ENCODE measurements at places on chromosomes 5 and 9.

DNA sequence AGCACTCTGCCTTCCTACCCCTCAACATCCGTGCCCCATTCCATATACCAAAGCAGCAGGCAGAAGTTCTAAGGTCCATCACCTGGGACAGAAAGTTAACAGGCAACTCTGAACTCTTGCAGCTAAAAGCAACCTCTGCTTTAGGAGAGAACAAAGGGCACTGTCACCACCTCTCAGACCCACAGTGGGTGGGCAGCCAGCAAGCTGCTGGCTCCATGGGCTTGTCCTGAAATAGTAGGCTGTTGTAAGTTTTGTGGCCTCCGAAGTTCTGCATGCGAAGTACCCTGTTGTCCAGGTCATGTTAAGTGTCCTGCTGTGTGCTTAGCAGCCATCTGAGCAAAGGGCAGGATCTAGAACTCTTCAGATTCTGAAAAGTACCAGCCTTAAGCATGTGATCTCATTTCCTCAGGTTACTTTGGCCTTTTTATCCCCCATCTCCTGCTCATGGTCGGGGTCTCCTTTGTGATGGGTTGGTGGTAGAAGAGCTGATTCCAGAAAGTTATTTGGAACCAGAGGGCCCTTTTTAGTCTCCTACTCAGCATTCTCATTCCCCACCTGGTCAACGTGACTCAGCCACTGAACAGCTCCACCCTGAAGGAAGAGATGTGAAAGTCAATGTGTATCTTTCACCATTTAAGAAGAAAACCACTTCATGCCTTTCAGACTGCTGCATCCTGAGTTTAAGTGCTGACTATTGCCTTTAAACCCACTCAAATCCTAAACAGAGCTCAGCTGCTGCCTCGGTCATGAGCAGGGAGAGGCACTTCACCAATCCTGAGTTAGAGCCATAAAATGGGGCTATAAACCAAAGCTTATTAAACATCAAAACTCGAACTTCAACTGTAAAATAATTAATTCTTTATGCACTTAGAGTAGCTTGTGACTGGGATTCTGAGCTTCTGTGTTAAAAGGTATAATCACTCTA is 121.4 kb downstream of the DPYSL3 start:
- DNase-seq, result no peak

DNA sequence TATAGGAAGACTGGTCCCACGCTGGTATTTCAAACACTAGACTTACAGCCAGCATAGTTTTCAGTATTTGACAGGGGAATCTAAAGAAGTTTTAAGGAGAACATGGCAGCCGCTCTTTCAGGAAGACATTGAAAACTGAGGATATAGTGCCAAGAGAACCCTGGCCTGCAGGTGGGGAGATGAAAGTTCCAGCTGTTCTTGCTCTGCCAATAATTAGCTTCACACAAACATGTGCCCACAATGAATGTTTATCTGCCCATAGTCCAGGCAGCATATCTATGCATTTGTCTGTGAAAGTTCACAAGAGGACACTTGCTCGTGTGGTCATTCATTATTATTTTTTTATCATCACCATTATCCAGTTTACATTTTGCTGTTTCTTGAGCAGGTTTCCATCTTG is 47.6 kb upstream of the AGXT2 start:
- no peak for DNase-seq

GRCh38 chr5:74205767-74206578 is 434.6 kb downstream of the ENC1 start:
- DNase-seq, result no peak

DNA sequence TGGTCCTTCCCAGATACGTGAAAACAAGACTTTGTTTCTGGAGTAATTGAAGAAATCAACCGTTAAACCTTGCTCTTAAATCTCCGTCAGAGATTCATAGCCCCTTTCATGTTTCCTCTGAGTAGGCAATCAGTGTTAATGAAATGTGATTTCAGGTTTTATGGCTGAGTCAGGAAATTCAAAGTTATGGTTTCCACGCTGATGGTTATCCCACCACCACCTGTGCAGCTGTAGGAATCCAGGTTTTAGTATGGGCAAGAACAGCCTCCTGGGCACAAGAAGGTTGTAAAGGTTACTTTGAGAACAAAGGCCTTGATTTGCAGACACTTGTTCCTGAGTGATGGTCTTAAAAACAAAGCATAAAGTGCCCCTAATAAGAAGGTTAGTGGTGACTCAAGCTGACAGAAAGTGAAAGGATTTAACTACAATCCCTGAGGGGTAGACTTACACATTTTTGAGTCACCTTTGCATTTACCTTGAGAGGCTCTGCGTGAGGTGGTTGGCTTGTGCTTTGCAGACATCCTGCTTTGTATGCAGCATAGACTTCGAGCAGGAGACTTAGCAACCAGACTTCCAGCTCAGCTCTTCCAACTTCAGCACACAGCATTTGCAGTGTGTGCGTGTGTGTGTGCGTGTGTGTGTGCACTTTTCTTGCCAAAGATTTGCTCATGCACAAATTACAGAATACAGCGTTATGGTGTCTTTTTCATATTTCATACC is 159.6 kb downstream of the TLE4 start:
- no peak for DNase-seq

DNA sequence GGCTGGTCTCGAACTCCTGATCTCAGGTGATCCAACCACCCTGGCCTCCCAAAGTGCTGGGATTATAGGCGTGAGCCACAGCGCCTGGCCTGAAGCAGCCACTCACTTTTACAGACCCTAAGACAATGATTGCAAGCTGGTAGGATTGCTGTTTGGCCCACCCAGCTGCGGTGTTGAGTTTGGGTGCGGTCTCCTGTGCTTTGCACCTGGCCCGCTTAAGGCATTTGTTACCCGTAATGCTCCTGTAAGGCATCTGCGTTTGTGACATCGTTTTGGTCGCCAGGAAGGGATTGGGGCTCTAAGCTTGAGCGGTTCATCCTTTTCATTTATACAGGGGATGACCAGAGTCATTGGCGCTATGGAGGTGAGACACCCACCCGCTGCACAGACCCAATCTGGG is 1.5 kb downstream of the CA9 start:
- DNase-seq, result no peak

DNA sequence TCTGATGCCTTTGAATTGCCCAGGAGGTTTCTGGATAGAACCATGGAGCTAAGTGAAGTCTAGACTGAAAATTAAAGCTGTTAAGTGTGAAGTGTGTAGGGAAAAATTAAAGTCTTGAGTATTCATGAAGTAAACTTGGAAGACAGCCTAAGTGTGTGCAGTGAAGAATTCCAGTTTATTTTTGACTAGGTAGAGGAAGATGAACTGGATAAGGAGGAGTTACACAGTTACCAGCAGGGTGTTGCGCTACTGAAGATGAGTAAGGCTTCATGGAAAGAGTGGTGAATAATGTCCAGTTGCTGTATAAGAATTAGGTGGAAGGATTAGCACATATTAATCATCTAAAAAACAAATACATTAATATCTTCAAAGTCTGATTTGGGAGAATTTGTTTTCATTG is 5.7 kb upstream of the CHD1 start:
- DNase-seq, result peak; percentile 63

GRCh38 chr9:124214596-124215367 is 43.0 kb upstream of the NEK6 start:
- no peak for DNase-seq

DNA sequence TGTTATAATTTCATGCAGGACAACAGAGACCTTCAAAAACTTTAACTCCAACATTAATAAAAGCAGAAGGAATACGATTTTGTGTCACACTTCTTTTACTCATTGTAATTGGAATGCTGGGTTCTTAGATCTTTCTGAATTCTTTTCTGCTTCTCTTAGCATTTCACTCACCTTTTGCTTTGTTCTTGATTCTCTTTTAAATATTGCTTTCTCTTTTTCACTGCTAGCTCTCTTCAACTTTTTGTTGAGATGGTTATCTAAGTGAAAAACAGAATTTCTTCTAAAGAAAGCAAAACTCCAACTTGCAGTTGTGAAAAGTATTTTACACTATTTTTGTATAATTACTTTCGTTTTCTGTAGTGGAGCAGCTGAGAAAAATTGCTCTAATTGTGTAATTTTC is 212.6 kb upstream of the KIF2A start:
- DNase-seq, result no peak

DNA sequence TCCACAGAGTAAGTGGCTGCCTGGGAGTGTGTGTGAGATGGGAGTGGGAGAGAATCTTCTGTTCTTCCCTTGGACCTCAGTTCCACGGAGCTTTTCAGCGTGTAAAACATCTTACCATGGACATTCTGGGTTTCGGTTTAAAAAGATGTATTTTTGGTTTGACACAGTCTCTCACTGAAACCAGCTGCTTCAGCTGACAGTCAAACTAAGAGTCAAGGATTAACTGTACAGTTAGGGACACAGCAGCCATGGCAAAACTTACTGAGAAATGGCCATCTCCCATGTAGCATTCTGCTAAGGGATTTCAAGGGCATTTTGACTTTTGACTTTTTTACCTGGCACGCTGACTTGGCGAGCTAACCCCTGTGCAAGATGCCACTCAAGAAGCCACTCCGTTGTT is 93.8 kb upstream of the IL12B start:
- DNase-seq, result no peak

- no peak for DNase-seq
Measured at GRCh38 chr5:54705994-54706653, 188.6 kb downstream of the SNX18 start.

DNA sequence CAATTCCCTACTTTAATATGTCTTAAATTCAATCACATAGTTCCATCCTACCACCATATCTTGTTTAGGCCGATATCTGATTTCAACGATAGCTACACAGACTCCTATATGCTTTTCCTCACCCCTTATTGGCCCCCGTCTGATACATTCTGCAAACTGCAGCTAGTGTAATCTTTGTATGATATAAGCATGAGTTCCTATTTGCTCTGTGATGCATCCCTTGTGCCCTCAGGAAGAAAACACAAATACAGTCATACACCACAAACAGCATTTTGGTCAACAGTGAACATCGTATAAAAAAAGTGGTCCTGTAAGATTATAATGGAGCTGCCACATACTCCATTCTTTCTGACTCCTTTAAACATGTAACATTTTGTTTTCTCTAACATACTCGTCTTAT is 837.8 kb upstream of the CDH6 start:
- no peak for DNase-seq

DNA sequence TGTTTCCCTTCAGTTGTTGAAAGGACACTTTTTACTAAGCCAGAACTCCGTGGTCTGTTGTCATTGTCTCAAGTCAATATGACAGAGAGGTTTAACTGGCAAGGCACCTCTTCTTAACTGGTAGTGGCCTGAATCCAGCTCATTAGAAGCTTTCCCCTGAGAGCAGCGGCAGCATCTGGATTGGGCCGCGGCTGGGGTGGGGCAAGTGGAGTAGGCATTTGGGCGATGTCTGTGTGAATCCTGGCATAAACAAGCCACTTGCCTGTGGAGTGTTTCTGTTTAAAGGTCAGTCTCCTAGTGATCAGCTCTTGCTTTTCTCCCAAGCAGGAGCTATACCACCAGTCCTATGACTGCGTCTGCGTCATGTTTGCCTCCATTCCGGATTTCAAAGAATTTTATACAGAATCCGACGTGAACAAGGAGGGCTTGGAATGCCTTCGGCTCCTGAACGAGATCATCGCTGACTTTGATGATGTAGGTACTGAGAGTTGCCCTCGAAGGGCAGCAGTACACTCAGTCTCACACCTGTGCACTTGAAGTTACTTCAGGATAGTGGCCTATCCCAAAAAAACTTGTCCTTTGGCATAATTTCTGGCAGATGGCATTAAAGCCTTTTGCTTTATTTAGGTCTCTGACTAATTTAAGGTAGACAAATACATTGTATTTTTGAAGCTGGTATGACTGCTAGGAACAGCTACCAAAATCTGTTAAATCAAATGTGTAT is 48.9 kb downstream of the CFAP90 start:
- DNase-seq, result no peak

DNA sequence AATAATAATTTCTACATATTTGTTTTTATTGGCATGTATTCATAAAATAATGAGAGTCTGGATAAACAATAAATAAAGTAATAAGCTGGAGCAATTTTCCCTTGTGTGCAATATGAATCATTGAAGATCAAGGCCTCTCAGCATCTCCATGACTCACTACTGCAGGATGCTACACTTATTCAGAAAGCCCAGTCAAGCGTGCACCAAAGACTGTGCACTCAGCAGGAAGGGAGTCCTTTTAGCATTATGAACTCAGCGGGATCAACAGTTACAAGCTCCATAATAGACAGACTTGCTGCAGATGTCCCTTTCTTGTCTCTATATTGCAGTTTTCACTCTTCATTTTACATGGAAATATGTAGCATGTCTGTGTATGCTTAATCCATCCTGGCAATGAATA is 485.3 kb downstream of the CDH9 start:
- DNase-seq, result no peak

- DNase-seq, result peak; percentile 32
Measured at GRCh38 chr9:135797507-135798262, 95.7 kb downstream of the KCNT1 start.

- no peak for DNase-seq
Measured at GRCh38 chr9:69442486-69442885, 117.5 kb downstream of the ENTREP1 start.

GRCh38 chr9:15480028-15480427 is 30.7 kb downstream of the PSIP1 start:
- DNase-seq, result no peak

- peak; percentile 88 for DNase-seq
Measured at GRCh38 chr5:151104795-151105194, 24.0 kb upstream of the TNIP1 start.

- no peak for DNase-seq
Measured at GRCh38 chr9:105313238-105313637, 68.8 kb downstream of the SLC44A1 start.

GRCh38 chr5:75558981-75559632 is 47.4 kb downstream of the POLK start:
- DNase-seq, result peak; percentile 41

DNA sequence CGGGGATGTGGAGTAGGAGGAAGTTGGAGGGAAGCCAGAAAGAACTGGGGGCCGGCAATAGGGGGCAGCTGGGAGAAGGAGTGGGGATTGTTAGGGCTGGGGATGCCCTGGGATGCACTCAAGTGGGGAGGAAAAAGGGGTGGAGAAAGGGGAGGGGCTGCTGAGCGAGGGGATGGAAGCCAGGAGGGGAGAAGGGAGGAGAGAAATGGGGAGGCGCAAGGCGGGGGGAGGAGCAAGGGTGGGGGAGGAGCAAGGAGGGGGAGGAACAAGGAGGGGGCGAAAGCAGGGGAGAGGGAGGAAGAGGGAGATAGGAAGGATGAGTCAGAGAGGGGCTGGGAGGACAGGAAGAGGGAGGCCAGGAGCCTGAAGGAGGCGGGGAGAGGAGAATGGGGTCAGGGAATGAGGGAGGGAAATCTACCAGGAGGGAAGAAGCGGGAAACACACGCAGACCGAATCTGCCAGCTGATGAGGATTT is 1.6 kb downstream of the IRX4 start:
- peak; percentile 43 for DNase-seq

Data from fibroblast of mammary gland (primary cell).